ENCODE measurements at places on chromosomes 16 and 17.
A peak's percentile ranks its signal among the peaks of the same experiment; 100 is the strongest.

GRCh38 chr17:5584383-5585286, at the start of gene NLRP1:
TSS of gene NLRP1 (minus strand) at chr17:5584509. CDS start at chr17:5583957, 552 bp downstream.
- peak; percentile 89 for DNase-seq

DNA sequence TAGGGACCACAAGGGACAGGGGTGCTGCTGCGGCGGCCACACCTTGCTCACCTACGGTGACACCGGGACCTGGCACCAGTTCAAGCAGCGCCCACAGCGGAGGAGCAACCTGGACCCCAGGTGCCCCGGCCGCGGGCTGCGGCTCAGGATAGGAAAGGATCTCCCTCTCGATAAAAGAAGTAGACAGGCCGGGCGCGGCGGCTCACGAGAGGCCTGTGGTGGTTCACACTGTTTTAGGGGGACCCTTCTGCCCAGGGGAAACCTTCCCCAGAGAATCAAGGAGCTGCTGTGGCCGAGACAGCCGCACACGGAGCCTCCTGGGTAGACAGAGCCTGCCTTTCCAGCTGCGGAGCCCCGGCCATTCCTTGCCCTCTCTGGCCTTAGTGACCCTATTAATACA, 17.9 kb upstream of the ATP2A3 start:
- no peak for DNase-seq

DNA sequence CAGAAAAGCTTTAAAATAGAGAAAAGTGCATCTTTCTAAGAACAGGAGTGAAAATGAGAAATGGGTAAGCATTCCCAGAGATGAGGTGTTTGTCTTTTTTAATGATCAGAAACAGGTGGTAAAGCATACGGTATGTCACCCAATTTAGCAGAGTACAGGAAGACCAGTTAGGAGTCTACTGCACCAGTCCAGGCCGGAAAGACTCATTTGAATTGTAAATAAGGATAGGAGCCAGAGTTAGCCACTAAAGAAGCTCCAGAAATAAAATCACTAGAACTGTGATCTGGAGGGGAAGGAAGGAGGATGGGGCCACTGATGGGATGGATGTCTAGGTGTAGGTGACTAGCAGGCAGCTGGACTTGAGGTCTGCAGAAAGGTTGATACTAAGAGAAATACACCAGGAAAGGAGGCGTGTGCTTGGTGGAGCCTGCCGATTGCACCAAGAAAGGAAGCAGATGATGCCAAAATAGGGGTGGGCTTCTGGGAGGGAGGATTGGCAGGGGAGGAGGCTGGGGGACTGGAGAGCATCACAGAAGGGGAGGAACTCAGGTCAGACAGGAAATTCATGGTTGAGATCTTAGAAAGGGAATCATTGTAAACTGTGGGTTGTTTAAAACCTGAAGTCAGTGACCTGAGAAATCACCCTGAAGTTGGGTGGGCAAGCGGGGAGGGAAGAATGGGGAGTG, 8.1 kb upstream of the NAT9 start:
- no peak for DNase-seq

DNA sequence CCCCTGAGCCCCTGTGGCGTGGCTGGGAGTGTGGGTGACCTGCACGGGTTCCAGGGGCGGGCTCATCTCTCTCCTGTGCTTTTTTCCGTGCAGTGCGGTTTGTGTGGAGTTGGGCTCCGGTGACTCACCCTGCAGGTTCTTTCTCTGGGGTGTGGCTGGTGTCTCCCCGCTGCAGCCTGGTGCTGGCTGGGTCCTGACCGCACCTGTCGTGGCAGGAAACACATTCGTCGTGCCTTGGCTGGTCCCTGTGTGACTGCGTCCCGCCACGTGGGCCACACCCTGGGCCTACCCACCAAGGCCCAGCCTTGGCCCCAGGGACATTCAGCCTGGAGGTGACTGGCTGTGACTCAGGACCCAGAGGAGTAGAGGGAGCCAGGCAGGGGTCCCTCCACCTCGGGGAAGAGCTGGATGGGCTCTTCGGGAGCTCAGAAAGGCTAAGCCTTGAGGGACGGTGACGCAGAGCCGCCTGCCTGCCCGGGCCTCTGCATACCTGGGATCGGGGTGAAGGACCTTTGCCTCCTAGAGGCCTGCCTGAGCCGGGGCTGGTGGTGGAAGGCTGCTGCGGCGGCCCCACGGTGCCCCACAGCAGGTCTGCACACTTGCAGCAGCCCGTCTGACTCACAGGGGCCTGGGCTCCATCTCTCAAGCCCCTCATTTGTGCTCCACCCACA, 7.8 kb downstream of the TRAF7 start:
- DNase-seq: no peak

GRCh38 chr17:27747462-27748359, 52.6 kb downstream of the NOS2 start:
- DNase-seq: no peak

GRCh38 chr17:44636562-44636961, 19.7 kb upstream of the MEIOC start:
- no peak for DNase-seq

DNA sequence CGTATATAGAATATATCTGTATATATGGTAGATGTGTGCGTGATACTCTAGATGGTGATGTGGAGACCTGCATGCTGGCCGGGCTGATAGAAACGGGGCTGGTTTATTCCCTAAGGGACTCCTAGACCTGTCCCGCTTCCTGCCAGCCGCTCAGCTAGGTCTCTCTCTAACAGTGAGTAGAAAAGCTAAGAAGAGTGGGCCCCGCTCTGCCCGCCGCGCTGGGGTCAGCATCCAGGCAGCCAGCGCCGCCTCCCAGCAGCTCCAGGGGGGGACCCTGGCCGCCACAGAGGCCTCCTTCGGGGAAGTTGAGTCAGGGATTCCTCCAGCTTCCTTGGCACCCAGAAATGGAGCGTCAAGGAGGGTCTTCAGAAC, 9.4 kb downstream of the CYGB start:
- no peak for DNase-seq

DNA sequence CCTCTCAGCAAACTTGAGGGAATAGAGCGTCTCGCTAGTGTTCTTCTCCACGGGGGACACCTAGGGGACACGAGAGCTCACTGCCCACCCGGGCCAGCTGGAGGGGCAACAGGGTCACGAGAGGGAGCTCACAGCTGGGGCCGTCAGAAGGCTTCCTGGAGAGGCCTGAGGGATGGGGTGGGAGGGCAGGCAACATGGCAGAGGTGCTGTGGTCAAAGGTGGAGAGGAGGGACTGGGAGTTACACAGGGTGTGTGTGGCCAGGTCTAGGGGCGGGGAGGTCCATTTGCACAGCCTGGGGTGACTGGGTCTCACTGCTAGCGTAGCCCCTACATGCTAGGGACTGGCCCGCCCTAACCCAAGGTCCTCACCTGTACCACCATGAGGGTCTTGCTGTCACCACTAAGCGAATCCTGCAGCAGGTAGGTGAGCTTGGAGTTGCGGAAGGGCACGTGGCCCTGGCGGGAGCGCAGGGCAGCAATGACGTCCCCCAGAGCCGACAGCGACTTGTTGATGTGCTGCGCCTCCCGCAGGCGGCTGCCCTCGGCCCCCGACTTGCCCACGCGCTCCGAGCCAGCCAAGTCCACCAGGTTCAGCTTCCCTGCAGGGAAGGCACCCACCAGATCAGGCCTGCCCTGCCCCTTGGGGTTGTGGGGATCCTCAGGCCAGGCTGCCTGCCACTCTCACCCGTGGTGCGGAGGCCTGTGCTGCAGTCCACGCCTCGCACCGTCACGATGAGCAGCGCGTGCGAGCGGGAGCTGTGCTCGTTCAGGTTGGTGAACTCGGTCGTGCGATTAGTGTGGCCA, 25.0 kb downstream of the KATNB1 start:
- DNase-seq: no peak

- DNase-seq: no peak
These were observed 3.7 kb upstream of the ZNF19 start for GRCh38 chr16:71492786-71493185.

DNA sequence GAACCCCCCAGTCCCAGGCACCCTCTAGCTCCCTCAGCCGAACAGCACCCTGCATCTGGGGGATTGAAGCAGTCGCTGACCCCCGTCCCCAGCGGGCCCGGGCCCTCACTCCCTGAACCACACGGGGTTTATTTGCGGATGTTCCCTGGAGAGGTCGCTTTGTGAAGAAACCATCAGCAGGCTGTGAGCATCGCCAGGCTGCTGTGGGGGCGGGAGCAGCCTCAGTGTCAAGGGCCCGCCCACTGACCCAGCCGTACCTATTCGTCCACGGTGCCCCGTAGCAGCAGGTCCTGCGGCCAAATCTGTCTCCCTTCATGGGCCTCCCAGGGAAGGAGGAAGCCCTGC, 6.4 kb upstream of the RAB40C start:
- no peak for DNase-seq

GRCh38 chr16:54418903-54419302, 132.3 kb upstream of the IRX3 start:
- DNase-seq: no peak

- DNase-seq: no peak
These were observed 3.6 kb upstream of the TMIGD1 start for GRCh38 chr17:30337393-30337999.

- no peak for DNase-seq
These were observed 7.4 kb downstream of the ZNF594 start for GRCh38 chr17:5184288-5184687.

- DNase-seq: no peak
These were observed 137.1 kb upstream of the AXIN2 start for GRCh38 chr17:65698381-65699061.

- DNase-seq: no peak
These were observed 134.1 kb downstream of the IRF8 start for GRCh38 chr16:86033016-86033474.

- DNase-seq: no peak
These were observed 10.6 kb upstream of the MFAP4 start for GRCh38 chr17:19397556-19398041.

DNA sequence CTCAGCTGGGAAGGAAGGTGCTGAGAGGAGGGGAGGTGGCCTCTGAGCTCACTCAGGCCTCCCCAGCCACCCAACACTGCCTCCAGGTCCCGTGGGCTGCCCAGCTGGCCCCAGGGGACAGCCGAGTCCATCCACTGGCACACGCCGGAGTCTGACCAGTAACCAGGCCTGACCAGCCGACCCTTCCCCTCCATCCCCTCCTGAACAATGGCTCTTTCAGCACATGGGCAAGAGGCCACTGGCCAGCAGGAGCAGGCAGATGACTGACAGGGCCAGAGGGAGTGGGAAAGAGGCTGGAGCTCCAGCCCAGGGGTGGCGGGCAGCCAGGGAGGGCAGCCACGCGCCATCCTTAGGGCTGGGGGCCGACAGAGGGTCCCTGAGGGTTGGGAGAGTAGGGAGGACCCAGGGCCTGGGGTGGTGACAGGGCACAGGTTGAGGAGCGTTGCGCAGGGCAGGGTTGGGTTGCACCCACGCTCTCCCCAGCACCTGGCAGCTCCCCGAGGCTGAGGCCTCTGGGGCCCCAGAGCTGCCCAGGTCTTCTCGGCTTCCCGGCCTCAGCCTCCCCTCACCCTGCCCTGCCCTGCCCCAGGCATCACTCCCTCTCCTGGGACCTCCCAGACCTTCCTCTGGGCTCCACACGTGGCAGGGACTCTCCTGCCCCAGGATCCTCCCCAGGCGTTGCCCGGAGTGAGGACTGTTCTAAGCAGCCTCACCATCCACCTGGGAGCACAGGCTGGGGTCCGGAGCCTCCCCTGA, 20.2 kb upstream of the SLC38A10 start:
- no peak for DNase-seq

GRCh38 chr16:73572135-73572828, 524.4 kb upstream of the ZFHX3 start:
- no peak for DNase-seq

DNA sequence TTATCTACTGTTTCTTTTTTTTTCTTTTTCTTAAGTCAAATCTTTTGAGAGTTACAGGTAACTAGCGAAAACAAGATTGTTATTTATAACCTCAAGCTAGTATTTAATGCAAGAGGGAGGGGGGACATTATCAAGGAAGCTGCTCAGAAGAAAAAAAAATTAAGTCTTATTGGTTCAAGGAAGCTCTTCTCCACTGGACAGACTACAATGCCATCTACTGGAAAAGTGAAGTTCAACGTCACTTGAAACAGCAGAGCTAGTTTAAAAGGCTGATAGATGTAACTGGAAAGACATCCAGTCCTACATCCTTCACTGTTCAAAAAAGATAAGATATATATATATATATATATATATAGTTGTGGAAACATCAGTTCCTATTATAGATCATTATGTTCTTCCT, 418.0 kb upstream of the PSMD7 start:
- no peak for DNase-seq

DNA sequence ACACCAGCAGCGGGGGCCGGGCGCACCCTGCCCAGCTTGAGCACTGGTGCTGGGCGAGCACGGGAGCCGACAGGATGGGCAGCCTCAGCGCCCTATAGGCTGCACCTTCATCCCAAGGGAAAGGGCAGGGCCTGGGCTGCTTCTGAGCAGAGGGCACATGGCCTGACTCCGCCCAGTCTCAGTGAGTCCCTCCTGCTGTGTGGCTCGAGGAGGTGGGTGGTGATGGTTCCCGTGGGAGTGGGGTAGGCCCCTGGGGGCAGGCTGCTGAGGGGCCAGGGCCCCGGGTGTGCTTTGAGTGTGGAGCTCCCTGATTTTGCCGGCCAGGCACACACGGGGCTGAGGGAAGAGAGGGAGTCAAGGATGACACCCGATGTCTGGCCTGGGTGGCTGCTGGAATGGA, 37.9 kb downstream of the TSC2 start:
- no peak for DNase-seq

GRCh38 chr17:67632141-67632540, 85.6 kb upstream of the NOL11 start:
- no peak for DNase-seq

GRCh38 chr17:3808701-3809100, 7.7 kb upstream of the ITGAE start:
- DNase-seq: no peak

DNA sequence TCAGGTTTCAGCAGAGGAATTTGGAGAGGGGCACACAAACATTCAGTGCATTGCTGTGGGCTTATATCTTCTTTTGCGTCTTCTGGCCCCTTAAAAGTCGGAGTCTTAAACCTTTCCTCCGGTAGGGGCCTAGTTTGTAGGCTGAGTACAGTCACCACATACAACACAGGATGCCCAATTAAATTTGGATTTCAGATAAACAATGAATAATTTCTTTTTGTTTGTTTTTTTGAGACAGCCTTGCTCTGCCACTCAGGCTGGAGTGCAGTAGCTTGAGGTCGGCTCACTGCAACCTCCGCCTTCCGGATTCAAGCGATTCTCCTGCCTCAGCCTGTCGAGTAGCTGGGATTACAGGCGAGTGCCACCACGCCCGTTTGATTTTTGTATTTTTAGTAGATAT, 26.7 kb upstream of the ADORA2B start:
- no peak for DNase-seq
